ENCODE measurements at places on chromosomes 1 and 21.

DNA sequence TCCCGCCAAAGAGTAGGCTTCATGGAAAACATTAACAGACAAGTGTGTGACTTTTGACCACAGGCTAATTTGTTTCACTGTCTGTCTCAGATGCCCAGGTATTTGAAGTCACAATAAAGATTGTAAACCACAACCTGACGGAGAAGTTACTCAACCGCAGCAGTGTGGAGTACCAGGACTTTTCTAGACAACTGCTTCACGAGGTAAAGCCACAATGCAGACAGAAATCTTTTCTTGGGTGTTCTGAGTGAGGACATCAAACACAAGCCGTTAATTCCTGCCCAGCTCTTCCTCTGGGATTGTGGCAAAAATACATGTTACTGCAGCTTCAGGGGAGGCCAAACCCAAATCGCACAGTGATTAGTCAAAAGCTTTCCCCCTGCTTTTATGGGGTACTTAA, 31.0 kb downstream of the UMODL1 start:
- no peak overlapping the region for H3K27ac ChIP-seq
- H3K4me1 ChIP-seq, result no peaks in the 10 kb centered on the region
- no peaks in the 10 kb centered on the region for H3K36me3 ChIP-seq
- no peak for DNase-seq

GRCh38 chr1:12294076-12294475, 64.2 kb downstream of the VPS13D start:
- DNase-seq, result no peak
- no peak overlapping the region for H3K27ac ChIP-seq
- no peak overlapping the region for H3K4me3 ChIP-seq
- H3K36me3 ChIP-seq, result peaks cover 54% of the 10 kb centered on the region

DNA sequence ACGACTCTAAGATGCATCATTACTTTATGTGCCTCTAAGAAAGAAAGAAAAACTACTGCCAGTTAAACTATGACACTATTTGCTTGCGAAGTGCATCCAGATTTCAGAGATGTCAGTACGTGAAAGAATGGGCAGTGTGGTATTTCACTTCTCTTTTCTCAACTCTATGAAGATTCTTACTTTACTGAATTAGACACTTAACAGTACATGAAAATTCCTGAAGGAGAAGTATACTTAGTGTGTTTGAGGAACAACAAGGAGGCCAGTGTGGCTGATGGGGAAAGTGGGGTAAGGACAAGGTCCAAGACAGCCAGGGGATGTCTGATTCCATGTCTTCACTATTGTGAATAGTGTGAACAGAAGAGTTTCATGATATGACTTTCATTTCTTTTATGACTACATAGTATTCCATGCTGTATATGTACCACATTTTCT, 53.9 kb upstream of the HSD17B7 start:
- H3K36me3 ChIP-seq, result no peaks in the 10 kb centered on the region
- H3K27ac ChIP-seq, result no peak overlapping the region
- H3K4me3 ChIP-seq, result no peak overlapping the region

DNA sequence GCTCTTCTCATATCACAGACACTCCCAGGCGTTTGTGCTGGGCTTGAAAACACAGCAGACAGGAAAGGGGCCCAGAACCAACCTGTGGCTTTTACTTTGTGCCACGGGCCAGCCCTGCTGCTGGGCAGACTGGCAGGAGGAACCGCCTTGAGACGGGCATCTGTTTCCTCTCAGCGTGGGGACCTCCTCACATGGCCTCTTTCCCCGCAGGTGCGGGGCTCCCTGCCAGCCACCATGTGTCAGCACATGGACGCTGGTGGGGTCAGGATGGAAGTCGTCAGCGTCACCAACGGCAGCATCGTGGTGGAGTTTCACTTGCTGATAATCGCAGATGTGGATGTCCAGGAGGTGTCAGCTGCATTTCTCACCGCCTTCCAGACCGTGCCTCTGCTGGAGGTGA, 47.8 kb downstream of the UMODL1 start:
- DNase-seq, result no peak
- H3K27ac ChIP-seq, result no peak overlapping the region
- H3K36me3 ChIP-seq, result peaks cover 3% of the 10 kb centered on the region
- peaks cover 75% of the 10 kb centered on the region for H3K27me3 ChIP-seq
- no peak overlapping the region for H3K4me3 ChIP-seq
- peaks cover 11% of the 10 kb centered on the region for H3K4me1 ChIP-seq

- no peaks in the 10 kb centered on the region for H3K27me3 ChIP-seq
- H3K4me1 ChIP-seq, result peaks cover 60% of the 10 kb centered on the region
- H3K4me3 ChIP-seq, result no peak overlapping the region
- DNase-seq, result no peak
- no peak overlapping the region for H3K27ac ChIP-seq
Observed at GRCh38 chr1:160547422-160547821, 24.4 kb upstream of the SLAMF6 start.

DNA sequence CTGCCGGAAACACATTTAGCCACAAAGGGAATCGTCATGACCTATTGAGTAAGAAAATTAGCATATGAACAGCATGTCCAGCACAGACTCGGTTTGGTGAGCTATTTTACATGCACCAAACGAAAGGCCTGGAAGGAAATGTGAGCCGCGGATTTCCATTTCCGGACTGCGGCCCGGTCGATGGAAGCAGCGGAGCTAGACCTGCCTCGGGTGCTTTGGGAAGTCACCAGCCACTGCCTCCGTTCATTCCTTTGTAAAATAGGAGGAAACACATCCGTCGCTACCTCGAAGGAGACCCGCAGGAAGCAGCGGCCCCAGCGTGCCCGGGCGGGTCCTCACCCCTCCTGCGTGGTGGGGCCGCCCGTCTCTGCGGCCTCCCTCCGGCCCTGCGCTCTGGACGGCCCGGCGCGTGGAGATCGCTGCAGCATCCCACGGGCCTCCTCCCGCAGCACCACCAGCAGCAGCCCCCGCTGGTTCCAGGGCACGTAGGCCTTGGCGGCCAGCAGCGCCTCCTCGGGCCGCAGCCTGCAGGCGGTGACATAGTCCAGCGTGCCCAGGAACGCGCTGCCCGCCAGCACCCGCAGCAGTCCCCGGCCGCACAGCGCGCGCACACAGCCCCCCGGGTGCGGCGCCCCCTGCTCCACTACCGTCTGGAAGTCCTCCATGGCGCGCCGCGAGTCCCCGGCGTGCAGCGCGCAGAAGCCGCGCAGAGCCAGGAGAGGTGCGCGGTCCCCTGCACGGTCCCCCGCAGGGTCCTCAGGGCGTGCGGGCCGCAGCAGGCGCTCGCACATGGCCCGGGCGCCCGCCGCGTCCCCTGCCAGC, 12.1 kb downstream of the TTC34 start:
- no peak overlapping the region for H3K27ac ChIP-seq
- peaks cover 55% of the 10 kb centered on the region for H3K27me3 ChIP-seq
- no peaks in the 10 kb centered on the region for H3K4me1 ChIP-seq
- H3K36me3 ChIP-seq, result no peaks in the 10 kb centered on the region
- no peak for DNase-seq

DNA sequence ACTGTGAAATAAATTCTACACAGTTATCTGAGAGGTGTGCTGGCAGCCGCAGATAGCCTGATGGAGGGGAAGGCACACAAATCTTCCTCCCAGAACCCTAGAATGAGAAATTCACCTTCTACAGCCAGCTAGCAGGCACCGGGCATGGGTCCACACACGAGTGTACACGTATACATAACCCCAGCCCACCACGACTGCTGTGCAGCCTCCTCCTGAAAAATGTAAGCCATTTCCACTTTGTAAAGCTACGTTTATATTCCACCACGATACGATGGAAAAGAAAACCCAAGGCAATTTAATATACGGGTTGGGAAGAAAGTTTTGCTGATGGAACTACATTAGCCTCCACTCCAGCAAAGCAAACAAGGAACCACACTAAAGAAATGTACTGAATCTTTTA, 1.8 kb downstream of the BTG3 start:
- peak overlapping the region; percentile 89 for H3K4me3 ChIP-seq
- H3K27ac ChIP-seq, result peak overlapping the region; percentile 96
- peaks cover 25% of the 10 kb centered on the region for H3K4me1 ChIP-seq
- no peak for DNase-seq
- no peaks in the 10 kb centered on the region for H3K27me3 ChIP-seq

GRCh38 chr1:162327144-162327787, 49.4 kb downstream of the SPATA46 start:
- no peak overlapping the region for H3K4me3 ChIP-seq
- no peak overlapping the region for H3K27ac ChIP-seq
- no peaks in the 10 kb centered on the region for H3K36me3 ChIP-seq
- no peaks in the 10 kb centered on the region for H3K4me1 ChIP-seq
- peaks cover 66% of the 10 kb centered on the region for H3K27me3 ChIP-seq
- no peak for DNase-seq

GRCh38 chr1:233025157-233025556, 74.7 kb downstream of the NTPCR start:
- H3K36me3 ChIP-seq, result peaks cover 6% of the 10 kb centered on the region
- H3K27ac ChIP-seq, result no peak overlapping the region
- H3K4me3 ChIP-seq, result no peak overlapping the region
- H3K27me3 ChIP-seq, result no peaks in the 10 kb centered on the region
- DNase-seq, result no peak

DNA sequence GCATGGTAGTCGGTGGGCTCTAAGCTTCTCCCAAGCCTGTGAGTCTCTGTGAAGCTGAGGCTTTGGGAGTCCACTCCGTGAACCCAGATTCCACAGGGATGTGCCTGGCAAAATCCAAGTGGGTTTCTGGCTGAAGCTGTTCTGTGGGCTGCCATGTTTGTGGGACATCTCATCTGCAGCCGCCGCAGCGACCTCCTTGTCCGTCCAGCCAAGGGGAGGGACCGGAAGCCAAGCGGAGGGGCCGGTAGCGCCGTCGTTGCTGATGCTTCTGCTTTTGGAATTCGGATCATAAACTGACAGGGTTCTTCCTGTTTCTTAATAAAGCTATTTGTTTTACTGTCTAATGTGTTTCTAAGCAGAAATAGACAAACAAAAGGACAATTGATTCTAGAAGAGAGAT, 13.3 kb downstream of the KIF26B start:
- H3K27ac ChIP-seq, result no peak overlapping the region
- no peak overlapping the region for H3K4me3 ChIP-seq
- DNase-seq, result no peak
- peaks cover 82% of the 10 kb centered on the region for H3K27me3 ChIP-seq

All from central memory CD8-positive, alpha-beta T cell (primary cell).